ENCODE measurements at places on chromosomes 2 and 18. TPM values are rescaled to one million over a fixed set of nuclear protein-coding genes. Genes with fewer than 3 reads are reported as not detected.

DNA sequence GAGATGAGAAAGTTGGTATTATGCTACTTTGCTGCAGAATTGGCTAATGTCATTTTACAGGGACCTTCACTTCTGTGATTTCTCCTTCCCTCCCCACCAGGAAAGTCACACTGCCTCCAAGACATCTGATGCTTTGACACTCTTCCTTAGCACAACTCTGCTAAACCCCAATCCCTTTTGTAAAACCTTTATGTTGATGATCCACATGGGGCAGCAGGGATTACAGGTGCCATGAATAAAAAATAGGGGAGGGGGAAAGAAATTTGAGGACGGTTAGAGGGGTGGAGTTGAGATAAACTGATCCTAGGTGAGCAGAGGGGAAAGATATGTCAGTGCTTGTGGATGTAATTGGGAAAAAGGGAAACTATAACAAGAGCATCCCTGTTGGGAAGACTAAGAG is 26.4 kb downstream of the CCNT2 start:
- H3K27ac ChIP-seq: no peak overlapping the region
- no peak overlapping the region for H3K4me3 ChIP-seq
- no peak for DNase-seq
- peaks cover 16% of the 10 kb centered on the region for H3K4me1 ChIP-seq
- no peaks in the 10 kb centered on the region for H3K27me3 ChIP-seq
- no peaks in the 10 kb centered on the region for H3K36me3 ChIP-seq

GRCh38 chr2:218957671-218958070 is 1.8 kb upstream of the CDK5R2 start:
- DNase-seq: no peak
- H3K27me3 ChIP-seq: no peaks in the 10 kb centered on the region
- no peak overlapping the region for H3K4me3 ChIP-seq
- H3K36me3 ChIP-seq: no peaks in the 10 kb centered on the region
- H3K4me1 ChIP-seq: no peaks in the 10 kb centered on the region

DNA sequence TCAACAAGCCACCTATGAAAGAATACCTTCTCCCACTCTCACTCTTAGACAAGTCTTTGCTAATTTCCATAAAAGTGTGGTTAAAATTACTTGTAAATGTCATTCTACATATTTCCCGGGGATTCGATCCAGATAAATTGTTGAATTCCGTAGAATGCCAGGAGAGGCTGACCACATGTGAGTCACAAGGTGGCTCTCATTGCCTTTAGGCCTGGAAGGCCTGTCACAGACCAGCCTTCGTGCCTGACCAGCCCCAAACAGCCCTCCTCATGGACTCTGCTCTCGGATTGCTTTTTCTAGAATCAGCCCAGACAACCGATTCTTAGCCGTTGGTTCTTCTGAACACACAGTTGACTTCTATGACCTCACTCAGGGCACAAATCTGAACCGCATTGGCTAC is 86.0 kb downstream of the RTN4 start:
- no peaks in the 10 kb centered on the region for H3K27me3 ChIP-seq
- no peak for DNase-seq
- H3K4me3 ChIP-seq: no peak overlapping the region
- H3K36me3 ChIP-seq: no peaks in the 10 kb centered on the region
- no peaks in the 10 kb centered on the region for H3K4me1 ChIP-seq

The MCFD2 gene
- polyA plus RNA-seq: 31.4 TPM
